Neural crest cell (in vitro differentiated cells): ENCODE measurements at places on chromosomes 11 and 22. TPM values are rescaled to one million over a fixed set of nuclear protein-coding genes. Genes with fewer than 3 reads are reported as not detected.

The WT1 gene
- total RNA-seq, result not detected in 2 replicates

The TRIM29 gene
- total RNA-seq, result not detected in 2 replicates

GRCh38 chr11:102829316-102830000 lies 14.0 kb downstream of the MMP3 start:
- no peak for DNase-seq

DNA sequence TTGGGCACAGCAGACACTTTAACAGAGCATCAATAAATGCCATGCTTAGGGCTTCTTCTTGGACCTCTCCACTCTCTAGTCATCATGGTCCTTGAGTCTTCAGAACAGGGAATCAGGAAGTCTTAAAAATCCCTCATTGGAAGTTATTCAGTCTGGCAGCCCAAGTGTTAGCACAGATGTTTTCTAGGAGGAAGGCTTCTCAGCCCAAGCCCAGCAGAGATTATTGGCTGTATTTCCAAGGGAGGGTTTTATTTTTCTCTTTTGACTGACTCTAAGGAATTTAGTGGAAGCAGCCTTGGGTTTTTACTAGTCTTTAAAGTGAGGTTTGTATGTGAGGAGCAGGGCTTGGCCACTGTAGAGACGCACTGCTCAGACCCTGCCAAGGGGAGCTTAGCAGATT lies 41.9 kb downstream of the CEP164 start:
- DNase-seq, result no peak

DNA sequence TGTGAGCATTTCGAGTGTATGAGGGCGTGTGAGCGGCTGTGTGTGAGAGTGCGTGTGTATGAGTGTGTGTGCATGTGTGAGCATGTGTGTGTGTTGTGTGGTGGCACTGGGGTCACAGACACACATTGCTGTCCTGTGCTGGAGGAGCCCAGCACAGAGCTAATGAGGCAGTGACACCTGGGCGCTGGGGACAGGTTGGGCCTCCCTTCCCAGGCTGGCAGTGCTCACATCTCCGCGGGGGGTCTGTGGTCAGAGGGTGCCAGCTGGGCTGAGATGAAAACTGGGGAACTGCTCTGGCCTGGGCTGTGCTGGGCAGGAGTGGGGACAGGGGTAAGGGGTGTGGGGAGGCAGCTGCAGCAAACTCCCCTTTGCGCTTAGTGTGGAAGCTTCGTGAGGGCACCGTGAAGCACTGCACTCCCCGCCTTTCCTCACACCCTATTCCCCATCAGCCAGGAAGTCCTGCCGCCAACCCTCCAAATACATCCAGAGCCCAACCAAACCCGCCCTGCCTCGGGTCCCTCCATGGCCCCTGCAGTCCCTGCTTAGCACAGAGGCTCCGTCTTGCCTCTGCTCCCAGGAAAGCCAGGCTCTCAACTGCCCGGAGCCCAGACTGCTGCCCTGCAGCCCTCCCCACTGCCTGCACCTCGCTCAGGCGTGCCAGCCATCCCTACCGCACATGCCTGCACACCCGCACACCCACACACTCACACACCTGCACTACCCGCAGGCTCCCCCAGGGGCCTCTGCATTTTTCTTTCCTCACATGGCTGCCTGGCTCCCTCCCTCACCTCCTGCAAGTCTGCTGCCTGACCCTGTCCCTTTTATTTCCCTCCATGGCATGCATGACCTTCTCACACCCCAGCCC lies 62.0 kb upstream of the THY1 start:
- no peak for DNase-seq
